Midbrain (tissue), 1 donor: ENCODE measurements at places on chromosomes 3 and 15.

- DNase-seq = no peak
Measured at GRCh38 chr3:60399292-60399691, 852.0 kb downstream of the FHIT start.

GRCh38 chr3:127041264-127041820 lies 58.4 kb downstream of the PLXNA1 start:
- DNase-seq = no peak

GRCh38 chr3:186967686-186968085 lies 37.4 kb downstream of the ST6GAL1 start:
- peak; percentile 32 for DNase-seq

DNA sequence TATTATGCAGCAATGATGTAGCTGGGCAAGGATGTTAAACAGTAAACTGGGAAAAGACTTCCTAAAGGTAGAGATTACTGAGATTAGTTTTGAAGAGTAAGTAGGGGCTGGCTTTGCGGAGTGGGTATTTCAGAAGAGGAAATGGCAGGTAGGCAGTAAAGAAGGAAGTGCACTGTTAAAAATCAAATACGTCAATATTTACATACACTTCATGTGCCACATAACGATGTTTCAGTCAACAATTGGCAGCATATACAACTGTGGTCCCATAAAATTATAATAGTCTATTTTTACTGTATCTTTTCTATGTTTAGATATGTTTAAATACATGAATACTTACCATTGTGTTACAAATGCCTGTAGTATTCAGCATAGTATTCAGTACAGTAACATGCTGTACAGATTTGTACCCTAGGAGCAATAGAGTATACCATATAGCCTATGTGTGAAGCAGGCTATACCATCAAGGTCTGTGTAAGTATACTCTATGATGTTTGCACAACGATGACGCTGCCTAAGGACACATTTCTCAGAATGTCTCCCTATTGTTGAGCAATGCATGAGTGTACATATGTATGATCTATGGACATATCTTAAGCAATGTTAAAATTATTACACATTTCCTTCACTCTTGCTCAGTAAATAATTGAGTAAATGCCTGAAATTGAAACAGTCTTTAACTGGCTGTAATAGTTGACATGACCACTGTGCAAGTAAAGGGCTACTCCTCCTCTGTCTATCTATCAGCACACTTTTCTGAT lies 196.7 kb downstream of the ISL2 start:
- no peak for DNase-seq

DNA sequence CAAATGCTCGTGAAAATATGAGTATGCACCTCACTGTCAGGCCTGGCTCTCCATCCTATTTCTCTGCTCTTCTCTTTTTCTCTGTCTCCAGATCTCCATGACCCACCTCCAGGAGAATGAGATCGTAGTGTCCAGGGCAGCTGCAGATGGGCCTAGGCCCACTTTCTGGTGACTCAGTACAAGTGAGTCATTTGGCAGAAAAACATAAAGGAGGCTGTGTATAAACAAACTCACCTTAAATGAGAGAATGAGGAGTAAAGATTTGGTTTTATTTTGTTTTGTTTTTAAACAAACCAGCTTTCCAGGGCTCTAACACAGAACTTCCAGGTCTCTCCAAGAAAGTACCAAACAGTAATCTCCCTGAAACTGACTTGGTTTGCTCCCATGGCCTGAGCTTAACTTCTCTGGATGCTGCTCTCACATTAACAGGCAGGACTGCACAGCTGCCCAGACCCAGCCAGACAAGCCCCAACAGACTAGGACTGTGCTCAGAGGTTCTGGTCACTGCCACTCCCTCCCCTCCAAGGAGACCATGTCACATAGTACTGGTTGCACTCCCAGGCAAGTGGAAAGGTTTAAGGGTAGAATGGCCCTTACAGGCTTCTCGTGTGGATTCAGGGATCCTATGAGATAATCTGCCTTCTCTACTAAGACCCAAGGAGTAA lies 1.5 kb upstream of the HEG1 start:
- DNase-seq = no peak

DNA sequence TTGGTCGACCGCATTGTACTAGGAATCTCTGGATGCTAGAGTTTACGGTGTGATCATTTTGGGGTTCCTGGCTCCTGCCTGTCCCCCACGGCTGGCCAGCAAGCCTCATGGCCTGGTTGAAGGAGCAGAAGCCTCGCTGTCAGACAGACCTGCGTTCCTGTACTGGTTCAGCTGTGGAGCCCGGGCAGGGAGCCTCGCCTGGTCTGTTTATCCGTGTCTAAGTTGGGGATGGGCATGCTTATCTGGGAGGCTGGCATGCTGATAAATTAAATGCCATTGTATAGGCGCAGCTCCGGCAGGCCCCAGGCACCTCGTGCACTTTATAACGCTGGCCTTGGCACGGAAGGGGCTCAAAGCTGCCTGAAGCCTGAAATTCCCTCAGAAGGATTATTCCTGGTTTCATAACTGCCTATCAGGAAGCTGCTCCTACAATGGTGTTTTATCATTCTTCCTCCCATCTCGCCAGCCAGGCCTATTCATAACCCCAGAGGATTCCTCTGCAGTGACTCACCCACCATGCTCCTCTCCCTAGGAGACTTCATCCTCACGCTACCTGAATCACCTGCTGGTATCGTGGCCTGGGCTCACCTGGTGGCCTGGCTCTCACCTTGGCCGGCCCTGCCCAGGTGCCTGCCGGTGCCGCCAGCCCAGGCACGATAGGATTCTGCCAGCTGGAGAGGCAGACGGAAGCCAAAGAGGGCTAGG lies 110.9 kb downstream of the ASB7 start:
- no peak for DNase-seq

GRCh38 chr3:143814443-143814889 lies 33.8 kb downstream of the SLC9A9 start:
- DNase-seq = no peak

GRCh38 chr3:49916686-49917085 lies 12.9 kb downstream of the MON1A start:
- no peak for DNase-seq
